ENCODE measurements at places on chromosomes 11 and 22.

DNA sequence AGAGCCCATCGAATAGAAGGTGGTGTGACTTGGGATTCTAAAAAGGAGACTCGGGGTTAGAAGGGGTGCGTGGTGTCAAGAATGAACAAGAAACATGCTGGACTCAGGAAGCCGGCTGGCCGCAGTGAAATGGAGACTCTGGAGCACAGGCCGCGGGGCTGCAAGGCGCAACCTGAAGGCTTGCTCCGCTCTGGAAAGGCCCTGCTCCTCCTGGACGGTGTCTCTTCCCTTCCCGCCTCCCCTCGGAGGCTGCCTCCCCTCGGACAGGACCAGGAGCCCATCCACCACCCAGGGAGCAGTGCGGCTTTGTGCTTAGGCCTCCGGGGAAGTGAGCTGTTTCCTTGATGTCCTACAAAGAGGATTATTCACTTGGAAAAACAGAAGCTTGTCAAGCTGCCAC, 170.1 kb downstream of the OPCML start:
- DNase-seq, result no peak

GRCh38 chr11:106503901-106504300, 426.4 kb downstream of the AASDHPPT start:
- DNase-seq, result no peak

- DNase-seq, result no peak
These were observed 253.1 kb downstream of the CADM1 start for GRCh38 chr11:115251126-115251525.

DNA sequence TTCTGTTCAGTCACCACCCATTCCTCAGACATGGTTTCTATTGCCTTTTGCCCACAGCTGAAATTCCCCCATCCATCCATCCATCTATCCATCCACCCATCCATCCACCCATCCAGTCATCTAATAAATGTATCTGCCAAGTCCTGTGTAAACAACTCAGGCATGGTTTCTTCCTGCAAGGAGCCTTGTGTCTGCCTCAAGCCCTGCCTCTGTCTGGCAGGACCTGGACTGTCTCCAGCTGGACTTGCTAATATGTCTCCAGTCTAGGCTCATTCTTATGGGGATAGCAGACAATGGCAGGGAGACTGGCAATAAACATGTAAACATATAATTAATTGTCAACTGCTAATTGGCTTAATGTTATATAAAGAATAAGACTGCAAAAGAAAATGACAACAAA, 64.7 kb upstream of the AMPD3 start:
- DNase-seq, result no peak

DNA sequence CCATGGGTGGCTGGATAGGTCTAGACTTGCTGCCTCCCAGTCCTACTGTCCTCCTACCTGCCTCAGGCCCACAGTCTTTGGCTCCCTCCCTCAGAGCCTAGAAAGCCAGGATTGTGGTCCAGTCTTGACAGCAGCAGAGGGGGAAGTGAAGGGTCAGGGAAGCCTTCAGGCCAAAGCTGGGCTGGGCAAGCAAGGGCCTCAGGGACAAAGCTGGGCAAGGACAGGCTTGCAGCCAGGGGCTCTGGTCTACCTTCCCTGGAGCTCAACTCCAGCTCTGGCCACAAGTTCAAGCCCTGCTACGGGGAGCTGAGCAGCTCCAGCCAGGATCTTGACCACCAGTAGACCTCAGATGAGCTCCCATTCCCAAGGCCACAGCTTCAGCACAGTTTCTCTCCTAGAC, 14.9 kb downstream of the LMO1 start:
- no peak for DNase-seq

DNA sequence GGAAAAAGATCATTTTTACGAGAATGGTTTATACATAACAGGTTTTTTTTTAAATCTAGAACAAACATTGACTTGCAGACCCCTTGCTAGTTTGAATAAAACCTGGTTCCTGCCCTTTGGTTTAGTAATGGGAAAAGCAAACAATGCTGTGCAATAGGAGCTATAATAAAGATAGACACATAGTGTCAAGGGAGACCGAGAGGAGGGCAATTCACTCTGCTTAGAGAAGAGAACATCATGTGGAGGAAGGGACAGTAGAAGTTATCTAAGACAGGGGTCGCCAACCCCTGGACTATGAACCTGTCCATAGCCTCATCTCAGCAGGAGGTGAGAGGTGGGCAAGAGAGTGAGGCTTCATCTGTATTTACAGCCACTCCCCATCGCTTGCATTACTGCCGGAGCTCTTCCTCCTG, 7.0 kb upstream of the RDX start:
- DNase-seq, result no peak

DNA sequence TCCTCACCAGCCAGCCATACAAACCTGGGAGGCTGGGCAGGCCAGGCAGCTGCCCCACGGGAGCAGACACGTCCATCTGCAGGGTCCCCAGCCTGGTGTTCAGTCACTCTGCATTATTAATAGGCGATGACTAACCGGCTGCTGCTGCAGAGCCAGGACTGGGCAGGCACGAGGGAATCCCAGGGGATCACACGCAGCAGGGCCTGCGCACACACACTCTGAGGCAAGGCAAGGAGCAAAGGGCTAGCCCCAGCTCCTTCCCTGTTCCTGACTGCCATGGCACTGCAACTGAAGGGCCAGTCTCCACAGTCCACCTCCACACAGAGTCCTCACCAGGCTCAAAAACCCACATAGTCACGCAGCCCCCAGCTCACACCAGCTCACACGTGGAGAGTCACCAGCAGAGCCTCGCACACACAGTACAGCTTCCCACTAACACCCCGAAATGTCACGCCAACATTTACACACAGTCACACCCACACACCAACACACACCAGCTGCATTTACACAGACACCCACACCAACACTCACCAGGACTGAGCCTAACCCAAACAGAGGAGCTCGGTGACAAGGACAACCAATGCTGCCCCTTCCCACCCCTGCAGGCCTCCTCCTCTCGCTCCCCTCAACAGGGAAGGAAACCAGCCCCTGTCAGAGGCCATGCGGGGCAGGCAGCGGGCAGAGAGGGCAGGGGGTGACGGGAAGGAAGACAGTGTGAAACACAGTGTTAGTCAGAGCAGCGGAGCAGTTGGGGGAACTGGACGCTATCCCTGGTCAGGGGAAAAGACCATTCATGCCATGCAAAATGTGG, 47.3 kb downstream of the NRXN2 start:
- DNase-seq, result peak; percentile 49

DNA sequence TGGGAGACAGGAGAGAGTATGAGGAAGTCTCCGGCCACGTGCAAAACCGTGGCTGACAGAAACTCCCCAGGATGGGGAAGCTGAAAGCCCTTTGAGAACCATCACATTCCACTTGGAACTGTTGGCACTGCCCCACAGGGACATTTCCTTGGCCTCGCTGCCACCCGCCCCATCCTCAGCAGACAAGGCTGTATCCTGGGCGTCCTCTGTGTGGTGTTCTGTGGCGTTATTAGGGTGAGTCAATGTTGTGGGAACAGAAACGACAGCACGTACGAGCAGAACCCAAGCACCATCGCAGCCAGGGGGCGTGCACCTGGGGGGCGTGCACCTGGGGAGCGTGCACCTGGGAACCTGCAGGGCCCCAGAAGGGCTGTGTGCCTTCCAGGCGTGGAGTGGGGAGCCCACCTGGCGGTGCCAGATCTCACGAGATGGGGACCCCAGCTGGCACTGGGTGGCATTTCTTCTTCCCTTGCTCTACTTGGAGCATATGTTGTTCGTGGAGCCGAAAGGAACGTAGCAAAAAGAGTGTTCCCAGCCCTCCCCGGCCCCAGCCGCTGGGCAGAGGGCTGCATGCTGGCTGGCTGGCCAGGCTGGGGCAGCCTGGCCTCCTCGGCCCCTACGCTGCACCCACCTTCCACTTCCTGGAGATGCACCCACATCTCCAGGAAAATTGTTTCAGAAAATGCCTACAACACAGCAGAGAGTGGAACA, 35.4 kb downstream of the NFAM1 start:
- peak; percentile 49 for DNase-seq

DNA sequence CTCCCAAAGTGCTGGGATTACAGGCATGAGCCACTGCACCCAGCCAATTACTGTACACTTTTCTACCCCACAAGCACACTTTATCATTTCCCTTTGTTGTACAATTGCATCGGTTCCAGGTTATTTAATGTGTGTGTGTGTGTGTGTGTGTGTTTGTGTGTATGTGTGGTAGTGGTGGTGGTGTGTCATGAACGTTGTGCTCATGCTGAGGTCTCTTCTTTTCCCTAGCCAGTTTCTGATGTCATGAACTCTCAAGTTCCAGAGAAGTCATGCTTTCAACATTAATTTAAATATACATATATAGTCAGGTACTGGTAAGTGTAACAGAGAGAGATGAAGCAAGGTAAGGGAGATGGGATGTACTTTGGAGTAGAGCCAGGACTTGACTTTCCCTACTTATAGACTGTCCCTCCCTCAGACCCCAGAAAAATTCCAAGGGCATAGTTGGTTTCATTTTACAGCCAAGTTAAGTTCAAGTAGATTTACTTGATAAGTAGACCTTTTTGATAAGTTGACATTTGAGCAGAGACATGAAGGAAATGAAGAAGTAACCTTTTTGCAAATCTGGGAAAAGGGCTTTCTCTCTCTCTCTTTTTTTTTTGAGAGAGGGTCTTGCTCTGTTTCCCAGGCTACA, 42.7 kb downstream of the WEE1 start:
- DNase-seq, result no peak

- DNase-seq, result no peak
These were observed 121.2 kb downstream of the ABTB2 start for GRCh38 chr11:34236572-34236971.
